ENCODE measurements at places on chromosomes 11 and 22. TPM values are rescaled to one million over a fixed set of nuclear protein-coding genes. Genes with fewer than 3 reads are reported as not detected.
A peak's percentile ranks its signal among the peaks of the same experiment; 100 is the strongest.

- DNase-seq, result no peak
Observed at GRCh38 chr22:40862013-40862412, at the start of gene DNAJB7. TSS of gene DNAJB7 (minus strand) at chr22:40862113. CDS start at chr22:40861994, 119 bp downstream.

DNA sequence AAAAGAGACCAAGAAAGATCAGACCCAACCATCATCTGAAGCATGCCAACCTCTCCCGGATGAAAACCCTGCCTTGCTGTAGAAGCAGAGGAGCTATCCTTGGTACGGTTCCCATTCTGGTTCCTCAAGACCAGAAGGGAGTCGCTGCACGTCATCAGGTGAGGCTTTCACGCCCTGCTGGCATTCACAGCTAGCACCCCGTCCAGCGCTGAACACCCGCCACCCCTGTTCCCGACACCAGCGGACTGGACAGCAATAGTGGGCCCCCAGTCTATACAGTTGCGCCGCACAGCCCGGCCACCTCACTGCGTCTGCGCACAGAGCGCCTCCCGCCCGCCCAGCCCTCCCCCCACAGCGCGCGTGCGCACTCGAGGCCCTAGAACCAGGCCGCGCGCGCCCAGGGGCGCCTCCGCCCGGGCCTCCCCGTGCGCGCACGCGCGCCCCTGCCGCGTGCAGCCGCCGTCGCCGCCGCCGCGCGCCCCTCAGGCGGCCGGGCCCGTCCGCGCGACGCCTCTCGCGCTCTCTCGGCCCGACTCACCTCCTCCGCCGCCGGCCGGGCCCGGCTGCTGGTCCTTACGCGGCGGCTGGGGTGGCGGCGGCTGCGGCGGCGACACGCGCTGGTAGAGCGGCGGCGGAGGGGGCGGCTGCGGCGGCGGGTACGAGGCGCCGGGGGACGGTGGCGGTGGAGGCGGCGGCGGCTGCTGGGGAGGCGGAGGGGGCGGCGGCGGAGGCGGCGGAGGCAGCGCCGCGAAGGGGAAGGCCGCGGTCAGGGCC is 706 bp downstream of the SF1 start:
- peak; percentile 43 for DNase-seq

DNA sequence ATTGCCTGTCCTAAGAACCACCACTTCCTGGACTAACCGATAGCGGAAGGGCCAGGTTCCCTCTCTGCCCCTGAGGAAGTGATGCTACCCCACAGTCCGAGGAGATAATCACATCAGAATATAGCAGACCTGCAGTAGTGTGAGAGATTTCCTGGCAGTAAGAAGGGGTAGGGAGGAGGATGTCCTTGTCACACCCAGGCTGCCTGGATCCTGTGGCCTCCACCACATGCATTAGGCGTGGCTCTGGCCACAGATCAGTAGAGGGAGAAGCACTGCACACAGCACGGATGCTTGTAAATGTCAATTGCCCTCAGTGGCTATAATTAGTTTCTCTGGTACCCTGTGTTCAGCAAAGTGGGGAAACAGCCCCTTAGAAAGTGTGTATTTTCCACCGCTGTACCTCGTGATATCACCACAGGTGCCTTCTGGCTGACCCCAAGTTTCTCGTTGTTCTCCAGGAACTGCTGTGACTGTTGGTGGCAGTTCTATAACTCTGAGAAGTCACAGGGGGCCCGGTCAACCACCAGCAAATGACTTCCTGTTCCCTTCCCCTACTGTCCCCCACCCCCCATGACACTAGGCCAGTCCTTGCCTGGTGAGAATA is 61.8 kb downstream of the UBASH3B start:
- DNase-seq, result no peak

- no peak for DNase-seq
Observed at GRCh38 chr22:37062376-37062675, 10.8 kb downstream of the KCTD17 start.

DNA sequence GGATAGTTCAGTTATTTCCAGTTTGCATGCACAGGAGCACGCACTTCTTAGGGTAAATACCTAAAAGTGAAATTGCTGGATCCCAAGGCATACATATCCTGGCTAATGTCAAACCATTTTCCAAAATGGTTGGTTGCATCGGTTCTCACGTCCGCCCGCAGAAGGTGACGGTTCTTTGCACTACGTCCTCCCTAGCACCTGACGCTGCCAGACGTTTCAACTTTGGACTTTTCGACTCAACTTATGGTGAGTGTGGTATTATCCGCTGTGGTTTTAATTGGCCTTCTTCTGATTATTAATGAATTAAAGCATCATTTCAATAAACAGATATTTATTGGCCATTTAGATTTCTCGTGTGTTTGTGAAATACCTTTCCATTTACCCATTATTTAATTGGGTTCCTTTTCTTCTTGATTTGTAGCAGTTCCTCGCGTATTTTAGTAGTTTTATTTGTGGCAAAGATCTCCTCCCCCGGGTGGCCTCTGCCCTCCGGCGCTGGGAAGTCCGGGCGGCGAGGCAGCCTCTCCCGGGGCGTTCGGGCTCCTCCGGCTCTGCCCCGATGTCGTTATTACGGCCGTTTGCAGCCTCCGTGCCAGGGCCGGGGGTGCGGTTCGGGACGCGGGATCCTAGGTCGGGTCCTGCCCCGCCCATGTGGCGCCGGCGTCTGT is at the start of gene JHY:
Gene JHY, plus strand, starts transcription at position 571 of the 668 bp plus-strand sequence. CDS start 3,091 bp downstream, outside the sequence.
- DNase-seq, result no peak

DNA sequence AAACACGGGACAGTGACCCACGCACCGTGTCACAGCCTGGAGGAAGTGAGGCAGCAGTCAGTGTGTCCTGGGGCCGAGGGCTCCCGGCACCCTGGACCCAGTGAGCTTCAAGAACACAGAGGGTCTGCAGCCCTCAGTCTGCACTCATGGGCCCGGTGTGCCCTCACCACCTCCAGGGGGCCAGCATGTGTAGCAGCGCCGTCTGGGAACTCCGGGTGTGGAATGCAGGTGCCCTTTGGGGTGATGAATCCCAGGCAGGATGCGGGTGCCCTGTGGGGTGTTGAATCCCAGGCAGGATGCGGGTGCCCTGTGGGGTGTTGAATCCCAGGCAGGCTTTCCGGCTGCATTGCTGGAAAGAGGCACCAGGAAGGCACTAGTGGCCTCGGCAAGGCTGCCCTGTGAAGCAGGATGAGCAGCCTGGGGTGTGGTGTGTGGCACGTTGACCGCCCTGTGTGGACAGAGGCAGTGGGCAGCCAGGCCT is 1399.9 kb downstream of the BRD1 start:
- DNase-seq, result no peak

DNA sequence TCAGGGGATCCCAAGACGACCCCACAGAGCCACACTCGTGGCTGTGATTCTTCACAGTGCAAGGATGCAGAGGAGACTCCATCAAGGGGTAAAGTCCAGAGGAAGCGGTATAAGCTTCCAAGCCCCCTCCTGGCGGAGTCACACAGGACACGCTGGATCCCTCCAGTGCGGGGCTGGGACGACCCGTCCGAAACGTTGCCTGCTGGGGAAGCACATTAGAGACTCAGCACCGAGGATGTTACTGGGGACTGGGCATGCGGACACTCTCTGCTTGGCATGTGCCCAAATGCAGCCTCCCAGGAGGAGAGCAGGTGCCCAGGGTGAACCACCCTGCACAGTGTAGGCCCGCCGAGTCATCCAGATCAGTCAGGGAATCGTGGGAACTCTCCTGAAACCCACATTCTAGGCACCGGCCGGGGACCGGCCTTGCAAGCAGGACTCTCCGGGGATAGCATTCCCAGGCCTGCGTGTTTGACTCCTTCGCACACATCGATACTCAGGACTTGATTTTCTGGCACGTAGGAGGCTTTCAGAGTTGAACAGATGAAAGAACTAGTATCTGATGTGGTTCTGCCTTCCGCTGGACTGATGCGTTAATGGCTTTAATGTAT is 229.8 kb downstream of the TBC1D22A start:
- DNase-seq, result no peak

GRCh38 chr11:85805387-85805786 is 5.6 kb downstream of the SYTL2 start:
- DNase-seq, result no peak

DNA sequence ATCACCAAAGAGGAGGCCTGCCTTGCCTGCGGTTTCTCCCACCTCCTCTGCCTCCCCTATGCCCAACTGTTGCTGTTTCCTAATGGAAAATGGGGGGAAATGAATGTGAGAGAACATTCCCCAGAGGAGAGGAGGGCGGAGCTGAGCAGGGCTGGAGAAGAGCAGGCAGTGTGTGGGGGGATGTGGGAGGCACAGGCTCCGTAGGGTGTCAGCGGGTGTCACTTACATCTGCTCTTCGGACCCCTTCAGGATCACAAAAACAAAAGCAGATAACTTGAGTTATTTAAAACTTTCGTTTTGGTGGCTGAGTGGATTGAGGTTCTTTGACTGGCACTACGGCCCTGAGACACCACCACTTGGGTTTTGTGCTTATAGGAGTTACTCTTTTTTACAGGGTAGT is 93.8 kb downstream of the CEP164 start:
- no peak for DNase-seq

DNA sequence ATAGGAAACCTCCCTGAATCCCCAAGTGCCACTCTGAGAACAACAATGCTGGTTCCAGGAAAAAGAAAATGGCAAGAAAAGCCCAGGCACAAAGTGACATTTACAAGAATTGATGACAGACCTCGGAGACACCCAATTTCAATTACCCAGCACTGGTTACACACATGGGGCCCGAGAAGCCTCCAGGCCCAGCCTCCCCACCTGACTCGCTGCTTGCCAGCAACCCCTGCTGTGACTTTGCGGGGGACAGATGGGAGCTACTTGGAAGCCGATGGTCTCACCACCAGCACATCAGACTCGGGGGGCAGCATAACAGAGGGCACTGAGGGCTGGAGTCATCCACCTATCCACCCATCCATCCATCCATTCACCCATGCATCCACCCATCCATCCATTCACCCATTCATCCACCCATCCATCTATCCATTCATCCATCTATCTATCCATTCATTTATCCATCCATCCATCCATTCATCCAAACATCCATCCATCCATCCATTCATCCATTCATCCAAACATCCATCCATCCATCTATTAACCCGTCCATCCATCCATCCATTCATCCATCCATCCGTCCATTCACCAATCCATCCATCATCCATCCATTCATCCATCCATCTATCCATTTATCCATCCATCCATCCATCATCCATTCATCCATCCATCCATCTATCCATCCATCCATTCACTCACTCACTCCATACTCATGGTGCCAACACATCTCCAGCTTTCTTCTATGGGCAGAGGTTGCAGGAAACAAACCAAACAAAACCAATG is 567.6 kb downstream of the BRD1 start:
- DNase-seq, result no peak

GRCh38 chr11:104999721-105000120 is 23.2 kb downstream of the CASP5 start:
- no peak for DNase-seq

DNA sequence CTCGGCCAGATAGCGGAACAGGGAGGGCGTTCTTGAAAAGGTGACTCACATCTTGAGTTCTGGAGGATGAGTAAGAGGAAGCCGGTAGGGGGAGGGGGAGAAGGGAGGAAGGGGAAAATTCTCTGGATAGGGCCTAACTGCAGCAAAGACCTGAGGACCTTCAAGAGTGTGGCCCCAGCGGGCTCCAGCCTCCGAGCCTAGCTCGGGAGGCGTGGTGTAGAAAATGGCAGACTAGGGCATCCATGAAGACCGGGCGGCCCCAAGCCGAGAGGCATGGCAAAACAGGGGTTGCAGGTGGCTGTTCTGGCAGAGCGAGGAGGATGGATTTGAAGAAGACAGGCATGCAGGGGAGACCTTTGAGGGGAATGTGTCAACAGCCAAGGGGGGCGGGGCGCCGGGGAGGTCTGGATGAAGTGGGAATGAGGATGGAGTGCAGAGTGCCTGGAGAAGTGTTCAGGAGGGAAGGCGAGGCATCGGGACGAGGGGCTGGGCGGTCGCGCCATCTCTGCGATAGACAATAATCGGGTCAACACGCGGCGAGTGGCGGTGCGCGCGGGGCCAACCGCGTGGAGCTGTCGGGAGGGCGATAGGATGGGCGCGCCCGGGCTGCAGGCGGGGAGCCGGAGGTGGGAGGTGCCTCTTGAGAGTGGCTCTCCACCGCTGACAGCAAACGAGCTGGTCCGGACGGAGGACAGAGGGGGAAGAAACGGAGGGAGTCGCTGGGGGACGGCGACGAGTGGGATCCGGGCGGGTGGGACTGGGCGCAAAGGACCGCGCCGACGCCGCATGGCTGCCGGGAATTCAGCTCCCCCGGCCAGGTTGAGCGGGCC is 40.0 kb upstream of the CREB3L1 start:
- no peak for DNase-seq

DNA sequence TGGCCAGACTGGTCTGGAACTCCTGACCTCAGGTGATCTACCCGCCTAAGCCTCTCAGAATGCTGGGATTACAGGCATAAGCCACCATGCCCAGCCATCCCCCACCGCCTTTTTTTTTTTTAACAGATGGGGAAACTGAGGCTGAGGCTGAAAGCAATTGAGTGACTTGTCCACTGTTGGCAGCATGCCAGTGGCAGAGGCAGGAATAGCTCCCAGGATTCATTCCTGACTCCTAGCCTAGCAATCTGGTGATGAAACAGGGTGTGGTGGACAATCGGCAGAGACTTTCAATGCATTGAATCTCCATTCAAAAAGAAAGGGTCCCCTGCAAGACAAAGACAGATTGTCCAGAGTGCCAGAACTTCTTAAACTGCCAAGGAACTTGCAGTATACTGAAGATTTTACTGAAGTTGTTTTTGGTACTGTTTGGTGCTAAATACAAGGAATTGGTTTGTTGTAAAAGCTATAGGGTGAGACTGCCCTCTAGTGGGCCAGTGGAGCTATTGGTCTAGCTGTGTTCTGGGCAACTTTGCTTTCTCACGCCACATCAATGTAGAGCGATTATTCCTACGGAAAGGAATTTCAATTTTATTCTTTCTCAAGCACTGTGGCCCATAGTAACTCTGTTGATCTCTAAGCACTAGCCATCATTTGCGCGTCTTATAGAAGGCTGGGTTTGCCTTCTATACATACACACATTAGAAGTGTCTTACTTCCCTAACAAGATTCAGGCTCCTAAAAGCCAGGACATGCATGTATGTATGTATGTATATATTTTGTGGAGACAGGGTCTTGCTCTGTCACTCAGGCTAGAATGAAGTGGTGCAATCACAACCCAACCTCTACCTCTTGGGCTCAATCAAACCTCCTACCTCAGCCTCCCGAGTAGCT is 21.0 kb downstream of the C22orf31 start:
- DNase-seq, result no peak

DNA sequence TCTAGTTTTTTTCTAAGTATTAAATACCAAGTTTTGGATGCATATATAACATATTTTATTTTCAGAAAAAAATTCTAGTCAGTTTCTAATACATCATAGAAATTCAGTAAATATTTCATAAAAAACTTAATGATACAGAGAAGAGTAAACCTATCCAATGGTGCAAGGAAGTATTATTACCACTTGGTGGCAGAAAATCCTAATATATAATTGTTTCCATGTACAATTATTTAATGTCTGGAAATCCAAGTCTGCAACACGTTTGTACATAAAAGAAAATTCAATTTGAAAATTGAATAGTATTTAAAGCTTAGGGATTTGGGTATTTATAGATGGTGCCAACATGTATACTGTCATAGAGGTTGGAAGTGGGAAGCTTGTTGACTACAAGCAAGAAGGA is 127.0 kb downstream of the TRPC6 start:
- DNase-seq, result no peak

GRCh38 chr11:13831696-13832095 is 130.8 kb upstream of the SPON1 start:
- DNase-seq, result no peak

- no peak for DNase-seq
Observed at GRCh38 chr11:64299847-64300648, at the start of gene CATSPERZ. TSS of gene CATSPERZ (plus strand) at chr11:64300358. CDS start at chr11:64300411, 53 bp downstream.

GRCh38 chr11:114318361-114318760 is 22.2 kb downstream of the NNMT start:
- DNase-seq, result no peak

OR8G5 gene
- total RNA-seq, result not detected

DDI1 gene
- total RNA-seq, result not detected

SCGB1D2 gene
- 1.5 TPM for total RNA-seq

PHOX2A gene
- not detected for total RNA-seq

TPP1 gene
- 24.4 TPM for total RNA-seq

MUC6 gene
- total RNA-seq, result not detected

Data from esophagus squamous epithelium (tissue), 5 donors.